ENCODE measurements at places on chromosomes 1 and 21.

DNA sequence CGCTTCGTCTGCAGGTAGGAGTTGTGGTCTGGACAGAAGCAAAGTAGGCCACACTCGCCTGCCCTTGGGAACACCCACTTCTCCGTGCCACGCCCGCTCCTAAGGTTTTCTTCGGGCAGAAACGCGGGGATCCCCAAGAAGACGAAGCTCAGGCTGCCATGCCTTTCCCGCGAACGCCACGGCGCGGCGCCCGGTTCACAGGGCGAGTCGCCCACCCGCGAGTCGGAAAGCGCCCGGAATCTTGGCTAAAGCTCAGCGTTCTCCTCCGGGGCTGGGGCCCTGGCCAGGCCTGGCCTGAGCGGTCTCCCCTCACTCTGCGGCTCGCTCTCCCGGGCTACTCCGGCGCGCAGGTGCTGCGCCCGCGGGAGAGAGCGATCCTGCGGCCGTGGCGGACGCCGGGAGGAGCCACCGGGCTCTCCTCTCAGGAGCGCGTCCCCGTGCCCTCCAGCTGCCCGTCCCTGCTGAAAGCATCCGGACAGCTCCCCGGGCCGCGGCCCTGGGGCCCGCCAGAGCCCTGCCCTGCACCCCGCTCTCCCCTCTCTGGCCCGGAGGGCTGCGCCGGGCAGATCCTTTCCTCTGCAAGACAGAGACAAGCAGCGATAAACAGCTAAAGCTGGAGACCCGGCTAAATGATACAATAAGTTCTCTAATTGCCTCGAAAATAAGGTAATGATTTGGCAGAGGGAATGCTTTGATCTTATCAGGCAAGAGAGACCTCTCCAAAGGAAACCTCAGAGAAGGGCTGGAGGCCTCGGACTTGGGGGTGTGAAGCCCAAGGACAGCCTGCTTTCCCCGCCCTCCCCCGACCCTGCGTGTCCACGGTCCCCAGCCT lies 6.7 kb upstream of the WNT2B start:
- DNase-seq = peak; percentile 81

- DNase-seq = no peak
Measured at GRCh38 chr1:21123287-21123948, 53.3 kb downstream of the EIF4G3 start.

DNA sequence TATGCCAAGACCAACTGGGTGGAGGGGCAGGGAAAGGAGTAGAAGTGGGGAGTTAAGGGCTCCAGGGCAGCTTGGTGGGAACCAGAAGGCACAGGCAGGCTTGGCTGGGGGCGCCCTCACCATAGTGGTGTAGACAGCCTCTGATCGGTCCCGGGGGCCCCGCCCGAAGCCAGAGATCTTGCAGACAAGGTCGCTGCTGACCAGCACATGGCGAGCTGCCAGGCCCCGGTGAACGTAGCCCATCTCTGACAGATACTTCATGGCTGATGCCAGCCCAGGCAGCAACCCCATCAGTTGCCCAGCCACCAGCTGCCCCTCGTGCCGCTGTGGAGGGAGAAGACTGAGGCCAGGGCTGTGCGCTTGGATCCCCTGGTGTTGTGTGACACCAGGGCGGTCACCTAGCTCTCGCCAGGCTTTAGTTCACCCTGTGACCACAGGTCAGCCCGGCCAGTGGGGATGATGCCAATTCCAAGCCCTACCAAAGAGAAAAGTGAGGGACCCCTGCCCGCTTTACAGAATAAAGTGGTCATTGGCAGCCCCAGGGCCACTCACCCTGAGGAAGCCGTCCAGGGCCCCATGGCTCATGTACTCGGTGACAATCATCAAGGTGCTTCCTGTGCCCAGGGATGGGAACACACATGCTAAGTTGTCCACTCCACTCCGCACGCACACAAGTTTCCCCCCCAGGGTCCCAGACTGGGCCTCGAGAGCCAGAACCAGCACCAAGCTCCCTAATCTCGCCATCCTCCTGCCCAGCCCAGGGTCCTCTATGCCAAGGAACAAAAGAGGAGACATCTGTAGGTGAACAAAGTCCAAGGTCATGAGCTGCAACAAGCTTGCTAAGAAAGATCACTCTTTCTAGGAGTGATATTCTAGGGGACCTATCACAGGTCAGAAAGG lies 28.2 kb downstream of the CDCA8 start:
- no peak for DNase-seq

DNA sequence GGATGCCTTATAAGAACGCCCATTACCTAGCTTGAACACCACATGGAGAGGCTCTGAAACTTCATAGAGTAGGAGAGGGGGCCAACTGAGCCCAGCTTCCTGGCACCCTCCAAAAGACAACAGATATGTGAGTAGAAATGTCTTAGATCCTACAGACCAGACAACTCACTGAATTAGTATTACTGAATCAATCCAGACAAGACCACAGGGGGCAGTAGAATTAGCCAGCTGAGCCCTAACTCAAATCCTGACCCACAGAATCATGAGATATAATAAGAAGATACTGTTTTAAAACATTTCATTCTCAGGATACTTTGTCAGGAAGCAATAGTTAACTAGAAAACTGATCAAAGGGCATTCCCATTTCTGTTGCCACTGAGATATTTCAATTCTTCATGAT lies 45.8 kb upstream of the C1orf21 start:
- no peak for DNase-seq

- no peak for DNase-seq
Measured at GRCh38 chr1:225442123-225442505, 14.3 kb upstream of the LBR start.

- no peak for DNase-seq
Measured at GRCh38 chr1:33377756-33378155, 53.1 kb downstream of the PHC2 start.

GRCh38 chr1:1598051-1598719 lies 1.8 kb downstream of the FNDC10 start:
- DNase-seq = no peak

GRCh38 chr1:150420560-150421265 lies 56.8 kb downstream of the RPRD2 start:
- no peak for DNase-seq

- no peak for DNase-seq
Measured at GRCh38 chr1:31866450-31867032, 50.7 kb upstream of the SPOCD1 start.

DNA sequence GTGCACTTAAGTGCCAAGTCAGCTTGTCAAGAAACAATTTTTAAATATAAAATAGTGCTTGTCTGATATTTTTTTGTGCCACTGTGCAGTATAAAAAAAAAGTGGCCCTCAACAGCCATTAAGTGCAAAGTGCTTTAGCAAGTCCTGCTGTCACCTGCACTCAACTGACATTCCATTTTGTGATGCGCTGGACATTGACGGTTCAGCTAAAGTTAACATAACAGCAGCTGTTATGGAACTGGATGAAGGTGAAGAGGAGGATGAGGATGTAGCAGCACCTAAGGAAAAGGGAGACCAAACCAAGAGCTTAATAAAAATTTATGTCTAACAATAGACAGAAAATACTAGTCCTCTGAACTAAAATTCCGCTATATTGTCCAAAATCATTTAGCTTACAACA lies 7.3 kb upstream of the RBM34 start:
- DNase-seq = no peak

DNA sequence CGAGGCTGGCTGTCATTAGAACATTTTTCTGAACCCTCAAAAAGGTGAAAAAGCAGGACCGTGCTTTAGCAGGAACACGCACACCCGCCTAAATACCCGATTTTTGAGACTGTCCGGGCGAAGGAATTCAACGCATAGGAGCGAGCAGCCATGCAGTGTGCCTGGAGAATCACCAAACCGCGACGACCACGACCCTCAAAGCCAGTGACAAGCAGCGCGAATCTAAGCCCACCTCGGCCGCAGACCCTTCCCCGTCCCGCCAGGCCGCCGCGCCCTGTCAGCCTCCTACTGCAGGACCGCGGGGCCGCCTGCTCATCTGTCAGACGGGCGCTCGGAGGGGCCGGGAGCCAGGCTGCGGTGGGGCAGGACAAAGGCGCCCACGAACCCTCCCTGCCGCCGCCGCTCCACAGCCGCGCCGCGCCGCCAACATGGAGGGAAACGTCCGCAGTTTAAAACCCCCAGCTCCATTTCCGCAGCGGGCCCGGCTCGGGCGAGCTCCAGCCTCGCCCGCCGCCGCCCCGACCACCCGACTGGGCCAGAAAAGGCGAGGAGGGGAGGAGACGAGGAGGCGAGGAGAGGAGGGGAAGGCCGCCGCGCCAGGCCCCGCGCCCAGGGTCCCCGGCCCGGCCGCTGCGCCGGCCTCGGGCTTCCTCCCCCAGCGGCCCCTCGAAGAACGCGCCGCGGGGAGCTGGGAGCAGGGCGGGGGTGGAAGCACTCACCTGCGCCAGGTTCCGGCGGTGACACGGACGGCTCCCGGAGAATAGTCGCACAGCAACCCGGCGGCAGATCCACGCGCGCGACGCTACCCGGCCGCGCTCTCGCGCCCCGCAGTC lies at the start of gene LBR:
Gene LBR (minus strand): TSS at position 804 of the 833 bp plus-strand sequence. CDS start 3,963 bp downstream, outside the sequence.
- DNase-seq = no peak
